ENCODE measurements at places on chromosomes 5 and 9. TPM values are rescaled to one million over a fixed set of nuclear protein-coding genes. Genes with fewer than 3 reads are reported as not detected.

The PCDHB14 gene
- 0.98 TPM for total RNA-seq

The CHMP5 gene
- 68.6 TPM for total RNA-seq

The ZFP37 gene
- total RNA-seq: 1.1 TPM

The PCDHB7 gene
- 0.57 TPM for total RNA-seq

The FOCAD gene
- 82.9 TPM for total RNA-seq

The URM1 gene
- total RNA-seq: 49.6 TPM

The PCDHGA12 gene
- 12.0 TPM for total RNA-seq

The TICAM2 gene
- 1.4 TPM for total RNA-seq

The MARVELD2 gene
- 4.8 TPM for total RNA-seq

The PAIP2 gene
- 56.7 TPM for total RNA-seq

The SYNPO gene
- total RNA-seq: 37.9 TPM

The NMUR2 gene
- total RNA-seq: not detected

The PDE6A gene
- under 0.01 TPM for total RNA-seq

The C9orf153 gene
- total RNA-seq: not detected

The ADAMTS13 gene
- total RNA-seq: 0.98 TPM

The MARCOL gene
- total RNA-seq: not detected

The LHX3 gene
- not detected for total RNA-seq

The ALDH7A1 gene
- total RNA-seq: 28.5 TPM

The SPATA9 gene
- total RNA-seq: 0.65 TPM

The PHYHD1 gene
- 0.19 TPM for total RNA-seq

The DENND4C gene
- total RNA-seq: 65.7 TPM

The SLC25A2 gene
- total RNA-seq: 0.48 TPM

The GABRA1 gene
- not detected for total RNA-seq

The COL5A1 gene
- 44.7 TPM for total RNA-seq

The PLEKHG4B gene
- total RNA-seq: not detected

The NDUFA8 gene
- total RNA-seq: 28.4 TPM

The TNC gene
- 2.7 TPM for total RNA-seq

The ABITRAM gene
- total RNA-seq: 7.8 TPM

The RAPGEF1 gene
- total RNA-seq: 106 TPM

The COL15A1 gene
- 1.6 TPM for total RNA-seq

The HTR1A gene
- total RNA-seq: not detected

The FAM120A gene
- total RNA-seq: 150 TPM

The CAMK4 gene
- 0.10 TPM for total RNA-seq

The OR1Q1 gene
- total RNA-seq: not detected

The MCC gene
- total RNA-seq: 21.3 TPM

The SLC36A3 gene
- total RNA-seq: not detected

The PAXX gene
- 19.6 TPM for total RNA-seq

The GCNT1 gene
- total RNA-seq: 3.9 TPM

The PLPPR1 gene
- not detected for total RNA-seq

The ACSL6 gene
- total RNA-seq: not detected

The SHOC1 gene
- total RNA-seq: not detected

The SLC25A51 gene
- 73.5 TPM for total RNA-seq
